ENCODE measurements at places on chromosomes 7 and 10.

DNA sequence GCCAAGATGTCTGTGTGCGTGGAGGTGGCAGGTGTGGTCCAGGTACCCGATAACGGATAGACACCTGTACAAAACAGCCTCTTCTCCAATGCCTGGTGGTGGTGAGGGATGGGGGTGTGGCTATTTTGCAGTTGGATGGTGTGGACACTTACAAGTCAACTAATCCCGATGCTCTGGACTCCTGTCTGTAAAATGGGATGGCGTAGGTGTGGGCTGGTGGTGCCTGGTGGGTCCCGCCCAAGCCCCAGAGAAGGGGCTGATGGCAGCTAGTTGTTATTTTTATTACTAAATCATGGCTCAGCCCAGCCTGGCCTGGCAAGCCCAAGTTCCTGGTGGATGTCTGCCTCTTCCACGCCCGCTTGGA is 22.3 kb downstream of the GTF2IRD1 start:
- no peak for DNase-seq

DNA sequence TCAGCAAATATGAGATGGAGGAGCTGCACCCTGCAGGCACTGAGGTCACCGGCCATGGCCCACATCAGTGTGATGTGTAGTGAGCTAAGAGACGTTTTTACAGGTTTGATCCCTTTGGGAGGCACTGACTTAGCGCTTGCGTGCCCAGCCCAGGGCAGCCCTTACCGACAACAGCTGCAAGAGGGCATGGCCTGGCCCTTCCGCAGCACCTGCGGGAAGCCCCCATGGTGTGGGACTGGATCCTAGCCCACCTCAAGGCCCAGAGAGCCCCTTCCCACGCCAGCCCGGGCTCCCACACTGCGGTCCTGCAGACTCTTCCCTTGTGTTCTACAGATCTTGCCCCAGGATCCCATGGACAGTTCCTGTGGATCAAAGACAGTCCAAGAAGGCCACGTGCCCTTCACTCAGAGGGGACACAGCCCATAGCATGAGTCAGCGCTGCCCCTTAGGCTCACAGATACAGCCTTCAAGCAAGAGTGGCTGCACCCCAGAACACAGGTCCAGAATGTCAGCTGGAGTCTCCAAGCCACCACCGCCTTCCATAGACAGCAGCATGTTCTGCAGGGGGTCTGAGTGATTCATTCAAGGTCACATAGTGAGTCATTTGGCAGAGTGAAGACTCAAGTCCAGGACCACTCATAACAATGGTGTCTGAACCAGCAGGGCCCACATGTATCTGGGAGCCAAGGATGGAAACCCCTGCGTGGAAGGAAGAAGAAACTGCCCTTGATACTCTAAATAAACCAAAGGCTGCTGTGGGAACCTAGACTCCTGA is 25.4 kb downstream of the TLL2 start:
- no peak for DNase-seq

GRCh38 chr7:136956671-136957070 is 88.2 kb downstream of the CHRM2 start:
- DNase-seq: no peak

GRCh38 chr7:123993996-123994395 is 38.9 kb downstream of the TMEM229A start:
- DNase-seq: no peak

DNA sequence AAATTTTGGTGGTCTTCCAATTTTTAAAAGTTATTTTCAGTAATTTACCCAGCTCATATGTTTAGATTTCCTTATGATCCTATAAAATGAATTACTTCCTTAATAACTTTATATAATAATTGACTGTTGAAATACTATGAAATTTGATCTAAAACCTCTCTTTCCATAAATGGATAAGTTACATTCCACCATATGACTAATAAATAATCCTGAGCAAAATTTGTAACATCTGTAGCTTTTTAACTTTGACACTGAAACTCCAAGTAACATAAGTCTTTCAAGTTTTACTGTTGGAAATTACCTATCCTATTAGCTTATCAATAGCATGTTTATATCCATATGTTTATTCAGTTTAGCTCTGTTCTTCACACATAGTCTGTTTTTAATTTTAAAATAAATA is 85.3 kb downstream of the HECTD2 start:
- no peak for DNase-seq

GRCh38 chr10:83943049-83943448 is 196.3 kb upstream of the GHITM start:
- no peak for DNase-seq

GRCh38 chr10:49009199-49009979 is 69.7 kb upstream of the LRRC18 start:
- no peak for DNase-seq

DNA sequence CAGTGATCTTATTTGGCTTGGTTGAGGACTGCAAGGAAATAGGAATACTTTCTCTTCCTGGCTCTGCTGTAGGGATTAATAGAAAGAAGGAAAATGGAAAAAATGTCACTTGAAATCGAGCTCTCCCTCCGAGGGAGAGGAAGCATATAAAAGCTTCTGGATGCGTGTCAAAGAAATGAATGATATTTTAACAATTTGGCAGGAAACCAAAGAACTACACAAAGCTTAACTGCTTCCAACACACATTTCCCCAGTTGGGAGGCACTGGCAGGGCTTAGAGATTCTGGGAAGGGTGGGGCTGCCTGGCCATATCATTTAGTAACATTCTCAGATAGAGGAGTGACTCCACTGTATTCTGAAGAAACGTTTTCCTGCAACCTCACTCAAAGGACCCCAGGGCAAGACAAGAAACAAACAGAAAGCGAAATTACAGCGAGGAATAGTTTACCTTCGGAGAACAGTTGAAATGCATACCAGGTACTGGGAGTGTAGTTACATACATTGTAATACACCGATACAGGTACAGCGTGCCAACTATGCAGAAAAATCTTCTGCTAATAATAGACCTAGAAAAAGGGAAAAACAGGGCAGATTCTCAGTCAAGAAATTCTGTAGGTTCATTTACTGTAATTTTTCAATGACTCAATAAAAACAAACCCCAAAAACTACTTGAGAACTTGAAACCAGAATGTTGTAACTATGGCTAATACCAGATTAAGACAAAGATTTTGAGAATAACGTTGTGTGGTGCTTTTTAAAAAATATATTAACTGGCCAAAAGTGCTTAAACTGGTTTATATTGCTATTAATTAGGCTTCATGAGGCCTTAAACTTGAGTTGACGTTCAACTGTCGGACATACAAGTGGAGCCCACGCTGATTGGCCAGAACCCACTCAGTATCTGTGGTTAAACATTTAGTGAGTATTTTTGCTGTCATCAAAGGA is 75.7 kb upstream of the ASAH2 start:
- DNase-seq: no peak

DNA sequence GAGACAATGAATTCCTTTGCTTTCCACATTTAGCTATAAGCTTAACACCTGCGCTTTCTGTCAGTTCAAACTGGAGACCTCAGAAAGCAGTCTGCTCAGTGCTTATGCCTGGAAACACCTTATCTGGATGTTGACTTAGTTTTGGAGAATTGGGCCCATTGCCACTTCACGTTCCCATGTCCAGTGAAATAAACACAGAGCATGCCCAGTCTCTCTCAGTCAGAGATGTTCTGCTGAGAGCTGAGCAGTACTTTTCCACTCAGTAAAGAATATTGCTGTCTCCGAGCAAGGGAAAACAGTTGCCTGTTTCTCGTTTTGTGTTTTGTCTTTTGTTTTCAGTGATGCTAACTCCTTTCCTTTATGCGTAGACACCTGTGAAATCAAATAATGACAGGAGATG is 83.2 kb upstream of the PRR15 start:
- DNase-seq: no peak

DNA sequence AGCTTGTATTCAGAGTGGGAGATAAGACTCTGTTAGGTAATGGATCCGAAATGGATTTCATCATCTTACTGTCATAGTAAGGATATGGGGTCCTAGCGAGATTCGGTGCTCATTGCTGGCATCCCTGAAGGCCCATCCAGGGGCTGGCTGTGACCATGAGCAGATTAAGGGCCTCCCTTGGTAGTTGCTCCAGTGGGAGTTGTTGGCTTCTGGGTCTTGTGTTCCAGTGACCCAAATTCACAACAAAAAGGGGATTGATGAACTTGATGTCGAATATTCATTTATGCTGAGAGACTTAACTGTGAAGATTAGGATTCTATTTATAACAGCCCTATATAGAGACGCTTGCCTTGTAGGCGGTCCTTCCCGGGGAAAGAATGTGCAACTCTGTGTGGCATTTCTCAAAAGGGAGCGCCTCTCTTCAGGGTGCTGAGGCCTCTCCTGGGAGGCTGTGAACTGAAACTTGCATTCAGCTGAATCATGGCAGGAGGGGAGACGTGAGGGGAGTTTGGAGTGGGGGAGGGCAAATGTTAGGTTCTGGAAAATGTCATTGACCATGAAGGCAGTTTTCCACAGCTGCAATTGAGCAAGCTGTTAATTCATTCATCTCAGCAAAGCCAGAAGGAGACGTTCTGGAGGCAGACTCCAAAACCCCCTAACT is 233.1 kb upstream of the FZD8 start:
- DNase-seq: no peak

GRCh38 chr10:3906511-3907111 is 121.6 kb upstream of the KLF6 start:
- no peak for DNase-seq

DNA sequence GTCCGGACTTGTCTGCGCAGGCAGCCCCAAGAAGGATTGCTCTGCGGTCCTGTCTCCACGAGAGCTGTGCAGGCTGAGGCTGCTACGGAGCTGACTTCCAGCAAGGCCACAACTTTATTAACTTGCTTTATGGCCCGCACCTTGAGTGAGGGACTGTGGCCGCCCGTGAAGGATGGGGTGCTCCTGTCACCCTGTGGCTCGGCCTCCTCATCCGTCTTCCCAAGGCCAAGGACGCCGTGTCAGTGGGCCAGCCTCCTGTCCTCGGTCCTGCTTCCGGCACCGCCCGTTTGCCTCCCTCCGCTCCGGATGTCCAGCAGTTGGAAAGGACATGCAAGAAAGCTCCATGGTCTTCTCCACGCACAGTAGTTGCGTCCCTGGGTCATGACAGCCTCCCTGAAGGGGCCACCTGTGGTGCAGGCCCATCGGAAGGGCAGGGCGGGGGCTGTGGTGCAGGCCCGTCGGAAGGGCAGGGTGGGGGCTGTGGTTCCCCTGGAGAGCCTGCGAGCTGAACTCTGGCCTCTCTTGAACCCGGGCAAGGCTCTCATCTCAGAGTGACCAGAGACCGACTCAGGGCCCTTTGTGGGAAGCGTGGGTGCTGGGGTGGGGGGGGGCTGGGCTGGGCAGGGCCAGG is 87.1 kb downstream of the NKX6-2 start:
- DNase-seq: no peak

DNA sequence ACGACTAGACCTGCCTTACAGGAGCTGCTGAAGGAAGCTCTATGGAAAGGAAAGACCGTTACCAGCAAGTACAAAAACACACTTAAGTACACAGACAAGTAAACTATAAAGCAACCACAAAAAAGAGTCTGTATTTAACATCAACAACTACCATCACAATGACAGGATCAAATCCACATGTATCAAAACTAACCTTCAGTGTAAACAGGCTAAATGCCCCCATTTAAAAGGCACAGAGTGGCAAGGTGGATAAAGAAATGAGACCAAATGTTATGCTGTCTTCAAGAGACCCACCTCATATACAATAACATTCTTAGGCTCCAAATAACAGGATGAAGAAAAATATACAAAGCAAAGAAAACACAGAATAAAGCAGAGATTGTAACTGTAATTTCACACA is 307.0 kb upstream of the DKK1 start:
- no peak for DNase-seq

GRCh38 chr7:98133181-98133580 is 26.5 kb downstream of the LMTK2 start:
- no peak for DNase-seq

GRCh38 chr7:50531401-50531911 is 33.7 kb downstream of the DDC start:
- DNase-seq: peak; percentile 30

GRCh38 chr7:111517549-111517951 is 44.7 kb downstream of the IMMP2L start:
- DNase-seq: no peak

DNA sequence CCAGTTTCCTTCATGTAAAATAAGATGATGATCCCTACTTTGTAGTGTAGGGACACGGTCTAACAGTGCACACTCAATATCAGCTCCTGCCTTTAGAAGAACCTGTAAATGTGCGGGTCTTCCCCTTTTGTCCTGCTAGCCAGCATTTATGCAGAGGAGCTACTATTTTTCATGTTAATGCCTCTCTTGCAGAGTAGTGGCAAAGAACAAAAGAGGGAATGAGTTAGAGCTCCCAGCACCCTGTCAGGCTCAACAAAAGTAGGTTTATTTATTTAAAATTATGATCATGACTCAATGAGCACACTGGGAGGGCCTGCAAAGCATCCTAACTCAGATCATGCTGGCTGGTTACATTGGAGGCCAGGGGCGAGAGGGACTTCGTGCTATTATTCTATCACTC is 414.5 kb upstream of the COBL start:
- no peak for DNase-seq

DNA sequence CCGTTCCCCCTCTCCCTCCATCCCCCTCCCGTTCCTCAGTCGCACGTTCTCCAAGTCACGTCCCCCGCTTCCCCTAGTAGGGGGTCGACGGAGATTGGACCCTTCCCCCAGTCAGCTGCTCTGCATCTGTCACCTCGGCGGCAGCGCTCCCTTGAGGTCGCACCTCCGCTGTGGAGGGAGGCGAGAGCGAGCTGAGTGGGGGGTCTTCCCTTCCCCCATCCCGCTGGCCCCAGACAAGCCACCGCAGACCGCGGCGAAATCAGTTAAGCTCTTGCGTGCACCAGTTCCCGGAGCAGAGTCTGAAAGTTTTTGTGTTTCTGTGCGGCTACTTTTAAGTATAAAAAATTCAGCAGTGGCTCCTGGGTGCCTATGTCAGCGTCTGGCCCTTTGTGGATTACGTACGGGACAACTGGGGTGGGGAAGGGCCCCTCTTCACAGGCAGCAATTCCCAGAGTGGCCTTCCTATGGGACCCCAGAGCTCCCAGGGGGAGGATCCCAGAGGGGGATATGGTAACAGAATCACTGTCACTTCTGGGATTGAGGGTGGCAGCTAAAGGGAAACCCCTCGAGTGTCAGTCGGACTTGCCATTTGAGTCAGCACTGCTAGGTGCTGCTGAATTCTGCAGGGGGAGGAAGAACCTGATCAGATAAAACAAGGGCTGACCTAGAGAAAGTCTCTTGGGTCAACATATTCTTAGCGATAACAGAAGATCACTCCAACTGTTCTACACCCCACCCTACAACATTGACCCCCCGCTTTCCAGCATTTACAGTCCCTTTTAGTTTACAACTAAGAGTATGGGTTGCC is 12.5 kb upstream of the DDIT4 start:
- DNase-seq: peak; percentile 64

- DNase-seq: no peak
These were observed 16.2 kb upstream of the IGFBP3 start for GRCh38 chr7:45937301-45937700.
